Bronchus fibroblast of lung (primary cell): ENCODE measurements at places on chromosomes 5 and 9. TPM values are rescaled to one million over a fixed set of nuclear protein-coding genes. Genes with fewer than 3 reads are reported as not detected.

Gene CHSY3
- 1.8 and 2.4 TPM in 2 replicates for total RNA-seq

Gene HACD4
- 4.4 and 4.5 TPM in 2 replicates for total RNA-seq

Gene CCNH
- total RNA-seq, result 80.0 and 100 TPM in 2 replicates

Gene HCN1
- total RNA-seq, result not detected in 2 replicates

Gene DDX4
- not detected in 2 replicates for total RNA-seq

Gene PRDM12
- under 0.01 TPM in 1 of 2 replicates, not detected in the other for total RNA-seq

Gene OMD
- not detected in 2 replicates for total RNA-seq

Gene BTNL3
- not detected in 2 replicates for total RNA-seq

Gene CTNNA1
- 213 and 226 TPM in 2 replicates for total RNA-seq
